ENCODE measurements at places on chromosomes 1 and 21.

DNA sequence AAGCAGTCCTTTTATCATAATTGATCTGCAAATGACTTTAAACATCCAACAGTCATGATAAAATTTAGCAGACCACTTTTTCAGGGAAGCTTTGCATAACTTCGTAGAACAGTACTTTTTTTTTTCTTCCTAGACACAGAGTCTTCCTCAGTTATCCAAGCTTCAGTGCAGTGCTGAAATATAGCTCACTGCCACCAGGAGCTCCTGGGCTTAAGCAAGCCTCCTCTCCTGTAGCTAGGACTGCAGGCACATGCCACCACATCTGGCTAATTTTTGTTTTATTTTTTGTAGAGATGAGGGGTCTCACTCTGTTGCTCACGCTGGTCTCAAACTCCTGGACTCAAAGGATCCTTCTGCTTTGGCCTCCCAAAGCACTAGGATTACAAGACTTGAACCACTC lies 3.8 kb downstream of the F13B start:
- DNase-seq, result no peak

DNA sequence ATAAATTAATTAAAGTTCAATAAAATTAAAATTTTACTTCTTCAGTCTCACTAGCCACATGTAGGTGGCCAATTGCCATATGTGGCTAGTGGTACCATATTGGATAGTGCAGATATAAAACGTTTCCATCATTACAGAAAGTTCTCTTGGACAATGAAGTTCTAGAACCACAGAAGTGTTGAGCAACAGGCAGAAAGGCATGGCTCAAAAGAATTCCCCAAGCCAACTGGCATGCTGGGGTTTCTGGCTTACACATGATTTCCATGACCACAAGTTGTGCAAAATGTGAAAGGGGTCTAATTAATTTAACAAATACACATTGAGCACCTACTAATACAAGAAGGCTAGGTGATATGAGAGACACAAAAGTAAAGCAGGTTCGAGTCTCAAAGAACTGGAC lies 72.2 kb upstream of the CDC42BPA start:
- DNase-seq, result no peak

- DNase-seq, result no peak
These were observed 94.4 kb downstream of the TRIM11 start for GRCh38 chr1:228312136-228312764.

DNA sequence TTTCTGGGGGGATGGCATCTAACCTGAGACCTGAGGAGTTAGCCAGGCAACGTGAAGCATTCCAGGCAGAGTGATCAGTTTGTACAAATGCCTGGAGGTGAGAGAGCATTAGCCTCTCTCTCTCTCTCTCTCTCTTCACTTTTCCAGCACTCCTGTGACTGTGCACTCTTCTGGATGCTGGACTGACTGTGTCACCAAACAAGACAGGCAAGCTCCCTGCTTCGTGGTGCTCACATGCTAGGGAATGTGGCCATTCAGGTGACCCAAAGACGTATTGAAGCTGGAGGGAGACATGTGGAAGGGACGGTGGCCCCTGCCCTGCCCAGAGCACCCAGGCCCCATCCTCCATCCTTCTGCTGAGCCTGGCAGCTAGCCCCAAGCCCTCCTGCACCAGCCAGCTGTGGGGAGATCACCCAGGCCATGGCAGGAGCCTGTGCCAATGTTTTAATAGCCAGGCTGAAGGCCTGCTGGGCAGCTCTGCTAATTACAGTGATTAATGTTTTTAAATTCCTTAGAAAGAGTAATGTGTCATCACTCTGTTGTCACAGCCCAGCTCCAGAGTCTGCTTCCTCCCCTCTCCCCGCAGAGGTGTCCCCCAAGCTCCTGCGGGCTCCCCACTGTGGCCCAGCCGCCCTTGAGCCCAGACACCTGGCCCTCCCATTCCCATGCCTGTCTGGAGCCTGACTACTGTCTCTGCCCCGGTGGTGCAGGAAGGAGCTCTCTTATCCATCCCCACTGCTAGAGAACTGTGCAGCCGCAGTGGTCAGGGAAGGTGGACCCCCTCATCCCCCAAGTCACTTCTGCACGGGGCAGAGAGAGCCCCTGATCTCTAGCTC lies 48.9 kb downstream of the UBIAD1 start:
- DNase-seq, result no peak

- no peak for DNase-seq
These were observed 180.1 kb downstream of the EDEM3 start for GRCh38 chr1:184574588-184574987.

GRCh38 chr1:208194944-208195343 lies 49.2 kb downstream of the PLXNA2 start:
- DNase-seq, result no peak

- no peak for DNase-seq
These were observed 1.7 kb downstream of the COL8A2 start for GRCh38 chr1:36123356-36123755.

DNA sequence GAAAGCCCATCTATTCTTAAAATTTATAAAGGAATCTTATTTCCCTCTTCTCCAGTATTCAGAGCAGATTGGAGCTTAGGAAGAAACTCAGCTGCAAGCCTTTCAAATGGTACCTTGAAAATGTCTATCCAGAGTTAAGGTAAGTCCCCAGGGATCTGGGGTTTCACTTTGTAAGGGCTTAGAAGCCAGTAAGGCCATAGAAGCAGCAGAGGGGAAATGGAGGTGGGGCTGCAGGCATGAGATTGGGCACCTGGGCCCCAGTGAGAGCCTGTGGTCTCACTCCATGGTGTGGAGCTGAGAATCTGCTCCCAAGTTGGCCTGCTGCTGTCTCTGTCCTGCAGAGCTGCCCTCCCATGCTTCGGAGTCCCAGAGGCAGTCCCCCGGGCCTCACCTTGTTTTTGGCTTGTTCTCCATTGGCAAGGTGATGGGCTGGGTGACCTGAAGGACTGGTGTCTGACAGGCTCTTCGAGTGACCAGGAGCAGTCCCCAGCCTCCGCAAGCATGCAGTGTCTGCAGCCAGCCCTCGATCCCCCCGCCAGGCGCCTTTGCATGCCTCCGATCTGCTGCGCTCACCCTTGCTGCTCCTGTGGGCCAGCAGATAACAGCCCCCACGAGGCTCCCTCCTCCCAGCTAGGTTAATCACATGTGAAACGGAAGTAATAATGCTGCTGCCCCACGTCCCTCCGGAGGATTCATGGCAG lies 163.1 kb downstream of the PGBD5 start:
- DNase-seq, result no peak

DNA sequence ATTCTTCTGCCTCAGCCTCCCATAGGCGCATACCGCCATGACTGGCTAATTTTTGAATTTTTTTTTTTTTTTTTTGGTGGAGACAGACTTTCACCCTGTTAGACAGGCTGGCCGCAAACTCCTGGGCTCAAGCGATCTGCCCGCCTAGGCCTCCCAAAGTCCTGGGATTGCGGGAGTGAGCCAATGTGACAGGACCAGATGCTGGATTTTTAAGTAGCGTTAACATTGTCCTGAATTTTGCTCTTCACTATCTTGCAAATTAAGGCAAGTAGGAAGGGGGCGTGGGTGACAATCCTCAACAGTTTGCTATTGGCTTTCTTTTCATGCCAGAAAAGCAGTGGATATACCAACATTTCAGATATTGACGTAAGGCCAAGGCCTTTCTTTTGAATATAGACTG lies 49.7 kb upstream of the TSNAX start:
- DNase-seq, result no peak

GRCh38 chr1:24491577-24492360 lies 10.9 kb upstream of the RCAN3 start:
- no peak for DNase-seq

GRCh38 chr1:235503403-235504121 lies 690 bp downstream of the B3GALNT2 start:
- DNase-seq, result no peak

GRCh38 chr1:86445919-86446318 lies 21.9 kb downstream of the CLCA2 start:
- DNase-seq, result no peak

DNA sequence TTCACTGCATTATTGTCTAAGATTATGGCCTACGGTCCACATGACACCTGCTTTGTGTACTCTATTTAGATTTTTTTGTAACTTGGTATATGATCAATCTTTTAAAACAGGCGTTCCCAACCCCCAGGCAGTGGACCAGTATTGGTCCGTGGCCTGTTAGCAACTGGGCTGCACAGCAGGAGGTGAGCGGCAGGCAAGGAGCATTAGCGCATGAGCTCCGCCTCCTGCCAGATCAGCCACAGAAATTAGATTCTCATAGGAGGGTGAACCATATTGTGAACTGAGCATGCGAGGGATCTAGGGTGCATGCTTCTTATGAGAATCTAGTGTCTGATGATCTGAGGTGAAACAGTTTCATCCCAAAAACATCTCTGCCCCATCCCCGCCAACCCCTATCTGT lies 228.4 kb upstream of the NR5A2 start:
- no peak for DNase-seq

GRCh38 chr1:5910276-5910620 lies 82.0 kb downstream of the NPHP4 start:
- peak; percentile 7 for DNase-seq

- no peak for DNase-seq
These were observed 20.8 kb upstream of the RLF start for GRCh38 chr1:40140211-40140973.

DNA sequence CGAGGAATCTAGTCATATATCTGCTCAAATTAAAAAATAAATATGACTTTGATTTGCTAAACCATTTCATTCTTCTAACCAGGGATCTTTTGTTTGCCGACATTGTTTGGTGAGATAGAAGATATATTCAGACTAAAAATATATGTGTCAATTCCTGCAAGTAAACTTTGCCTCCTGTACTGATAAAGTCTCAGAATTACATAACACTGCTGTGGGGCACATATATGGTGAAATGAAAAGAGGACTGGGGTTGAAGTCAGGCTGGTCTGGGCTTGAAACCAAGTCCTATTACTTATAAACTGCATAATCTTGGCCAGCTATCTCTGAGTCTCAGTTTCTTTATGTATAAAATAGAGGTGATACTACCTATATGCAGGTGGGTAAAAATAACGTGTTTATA lies 9.8 kb downstream of the SCMH1 start:
- no peak for DNase-seq

GRCh38 chr1:234686035-234686434 lies 76.1 kb upstream of the IRF2BP2 start:
- no peak for DNase-seq

DNA sequence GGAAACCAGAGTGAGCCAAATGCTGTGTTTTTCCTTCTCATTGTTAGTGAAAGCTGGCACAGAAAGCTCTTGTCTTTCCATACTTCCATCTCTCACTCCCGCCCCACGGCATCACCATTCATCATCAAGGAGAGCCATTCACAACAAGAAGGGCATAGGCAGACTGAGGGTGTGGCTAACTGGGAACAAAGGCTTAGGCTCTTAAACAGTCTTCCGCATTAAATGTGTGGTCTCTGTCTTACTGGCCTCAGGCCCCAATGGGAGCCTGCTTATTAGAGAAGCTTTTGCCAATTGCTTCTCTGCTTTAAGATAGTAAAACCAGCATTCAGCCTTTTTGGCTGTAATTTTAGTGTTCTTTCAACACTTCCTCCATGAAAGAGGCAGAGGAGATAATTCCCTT lies 51.4 kb downstream of the TNFSF18 start:
- no peak for DNase-seq

- no peak for DNase-seq
These were observed 8.4 kb downstream of the CD34 start for GRCh38 chr1:207902566-207902965.
